ENCODE measurements at places on chromosomes 7 and 10.

DNA sequence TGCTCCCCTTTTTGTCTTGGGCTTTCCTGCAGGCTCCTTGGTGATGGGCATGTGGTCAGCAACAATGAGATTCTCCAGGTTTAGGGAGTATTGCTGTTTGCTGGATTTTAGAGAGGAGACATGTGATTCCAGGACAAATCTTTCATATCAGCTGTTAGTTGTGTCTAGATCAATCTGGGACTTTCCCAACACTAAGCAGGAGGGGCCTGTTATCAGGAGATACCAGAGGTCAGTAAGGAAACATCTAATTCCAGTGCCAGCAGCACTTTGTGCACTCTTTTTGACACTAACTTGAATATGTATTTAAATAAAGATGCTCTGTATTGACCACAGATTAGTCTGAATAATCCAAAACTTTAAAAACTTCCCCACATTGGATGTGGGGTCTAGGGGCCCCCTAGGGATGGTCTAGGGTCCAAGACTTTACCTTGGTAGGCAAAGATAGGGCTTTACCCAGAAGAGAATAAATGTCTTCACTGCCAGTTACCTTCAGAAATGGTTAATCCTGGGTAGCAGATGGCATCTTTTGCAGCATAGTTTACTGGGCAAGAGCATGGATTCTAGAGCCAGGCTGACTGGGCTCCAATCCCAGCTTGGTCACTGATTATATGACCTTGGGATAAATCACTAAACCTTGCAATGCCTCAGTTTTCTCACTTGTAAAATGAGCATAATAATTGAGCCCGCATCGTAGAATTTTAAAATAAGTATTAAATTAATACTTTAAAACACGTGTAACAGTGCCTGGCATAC, 6.4 kb upstream of the FIGNL1 start:
- no peak for DNase-seq

DNA sequence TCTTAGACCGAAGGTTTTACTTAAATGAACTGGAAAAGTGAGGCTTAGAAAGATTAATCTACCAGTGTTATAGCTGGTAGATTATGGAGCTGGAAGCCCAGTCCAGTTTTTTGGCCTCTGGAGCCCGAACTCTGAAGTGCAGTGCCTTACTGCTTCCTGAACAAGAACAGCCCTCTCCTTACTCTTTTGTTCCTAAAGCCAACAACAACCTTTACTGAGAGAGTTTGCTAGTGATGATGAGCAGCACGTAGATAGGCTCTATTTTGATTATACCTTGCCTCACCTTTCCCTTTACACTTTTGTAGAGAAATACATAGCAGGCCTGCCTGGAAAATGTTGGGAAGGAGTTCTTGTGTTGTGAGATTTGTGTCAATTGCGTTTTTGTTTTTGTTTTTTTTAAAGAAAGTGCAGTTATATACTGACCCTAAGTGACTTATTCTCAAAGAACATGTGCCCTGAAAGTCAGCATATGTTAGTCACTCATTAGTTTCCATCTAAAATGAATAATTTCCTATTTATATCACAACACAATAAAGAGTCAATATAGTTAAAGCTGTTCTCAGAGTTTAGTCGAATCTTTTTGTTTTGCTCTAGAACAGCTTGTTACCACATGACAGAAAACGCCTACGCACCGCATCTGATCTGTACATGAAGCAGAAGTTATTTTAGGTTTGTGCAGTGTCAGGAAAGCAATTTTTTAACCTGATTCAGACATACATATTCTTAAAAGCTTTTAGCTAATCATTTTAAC, 33.0 kb downstream of the PLEKHA1 start:
- no peak for DNase-seq

DNA sequence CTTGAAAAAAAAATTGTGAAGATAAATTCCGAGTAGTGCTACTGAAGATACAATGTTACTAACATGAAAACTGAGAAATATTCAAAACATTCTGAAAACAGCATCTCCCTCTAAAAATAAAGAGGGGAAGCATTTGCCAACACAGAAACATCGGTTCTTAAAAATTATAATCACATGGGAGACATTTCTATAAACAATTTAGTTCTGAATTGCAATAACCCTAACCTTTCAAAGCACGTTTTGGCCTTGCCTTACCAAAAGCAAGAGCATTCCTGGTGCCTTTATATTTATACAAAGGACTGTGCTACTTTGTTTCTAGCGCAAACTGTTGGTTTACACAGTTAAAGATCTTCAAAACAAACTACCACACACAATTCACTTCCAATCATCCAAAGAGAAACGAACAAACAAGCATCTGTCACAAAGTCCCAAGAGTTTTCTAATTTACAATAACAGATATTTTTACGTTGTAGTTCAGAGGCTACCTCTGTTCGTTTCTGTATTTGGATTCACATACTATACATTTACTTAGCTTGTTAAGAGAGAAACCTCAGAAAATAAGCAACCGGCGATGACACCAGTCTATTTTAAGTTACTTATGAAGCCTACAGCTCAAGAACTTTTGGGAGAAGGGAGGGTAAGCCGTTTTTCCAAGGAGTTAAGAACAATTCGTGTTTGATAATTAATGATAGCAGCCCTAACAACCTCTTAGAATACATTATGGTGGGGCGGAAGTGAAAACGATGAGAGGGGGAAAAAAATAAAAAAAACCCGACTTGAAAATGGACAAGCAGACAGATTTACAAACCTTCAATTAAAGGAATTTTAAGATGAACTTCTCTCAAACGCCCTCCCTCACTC, 1.3 kb downstream of the ABI1 start:
- no peak for DNase-seq

DNA sequence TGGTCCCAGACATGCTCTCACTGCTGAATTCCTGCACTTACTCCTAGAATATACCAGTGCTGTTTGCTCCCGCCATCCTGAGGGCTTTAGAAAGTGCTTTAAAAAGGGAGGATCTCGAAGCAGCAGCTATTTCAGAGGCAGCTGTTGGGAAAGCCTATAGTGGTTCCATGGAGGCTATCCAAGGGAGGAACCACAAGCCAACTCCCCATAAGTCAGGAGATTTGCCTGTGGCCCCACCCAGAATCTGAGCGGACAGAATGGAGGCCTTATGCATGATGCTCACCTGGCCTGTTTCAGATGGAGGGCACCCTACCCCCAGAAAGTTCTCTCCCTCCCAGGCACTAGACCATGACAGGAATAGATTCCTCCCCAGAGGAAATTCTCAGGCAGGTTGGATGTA, 2.3 kb upstream of the KCNIP2 start:
- no peak for DNase-seq

DNA sequence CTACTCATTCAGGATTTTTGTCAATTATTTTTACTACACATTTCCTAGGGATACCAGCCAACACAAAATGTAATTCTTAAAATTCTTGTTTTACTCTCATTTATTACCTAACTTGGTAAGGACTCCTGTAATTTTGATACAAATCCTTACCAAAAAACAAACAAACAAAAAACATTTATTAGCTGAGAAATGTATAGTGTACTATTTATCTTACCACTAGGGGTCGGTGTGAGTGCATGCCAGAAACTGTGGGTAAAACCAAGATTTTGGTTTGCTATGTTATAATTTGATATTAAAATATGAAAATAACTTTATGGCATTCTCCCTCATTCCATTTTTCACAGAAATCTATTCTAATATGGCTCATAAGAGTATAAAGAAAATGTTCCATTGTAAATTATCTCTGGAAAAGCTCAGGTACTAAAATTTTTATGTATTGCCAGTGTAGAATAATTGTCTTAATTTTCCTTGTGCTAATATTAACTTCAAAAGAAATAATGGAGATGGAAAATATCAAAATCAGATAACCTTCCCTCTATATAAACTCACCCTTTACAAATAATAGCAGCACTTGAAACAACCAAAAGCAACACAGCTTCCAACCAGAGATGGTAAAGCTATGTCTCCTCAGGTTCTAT, 290.8 kb upstream of the PCDH15 start:
- DNase-seq, result no peak

DNA sequence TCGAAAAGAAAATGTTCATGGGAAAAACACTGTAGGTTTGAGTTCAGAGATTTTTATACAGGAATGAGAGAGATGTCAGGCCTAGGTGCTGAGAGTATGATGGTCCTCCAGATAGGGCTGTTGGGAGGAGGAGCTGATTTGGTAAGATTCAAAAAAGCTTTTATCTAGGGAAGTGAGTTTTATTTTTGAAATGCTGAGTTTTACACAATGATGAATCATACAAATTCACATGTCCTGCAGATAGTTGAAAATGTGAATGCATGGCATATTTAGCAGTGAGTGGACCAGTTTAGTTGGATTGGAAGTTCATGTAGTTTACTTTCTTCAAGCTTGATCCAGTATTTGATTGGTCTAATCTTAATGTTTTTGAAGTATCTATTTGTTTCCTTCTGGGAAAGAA, 154.8 kb downstream of the LRRC4 start:
- no peak for DNase-seq

DNA sequence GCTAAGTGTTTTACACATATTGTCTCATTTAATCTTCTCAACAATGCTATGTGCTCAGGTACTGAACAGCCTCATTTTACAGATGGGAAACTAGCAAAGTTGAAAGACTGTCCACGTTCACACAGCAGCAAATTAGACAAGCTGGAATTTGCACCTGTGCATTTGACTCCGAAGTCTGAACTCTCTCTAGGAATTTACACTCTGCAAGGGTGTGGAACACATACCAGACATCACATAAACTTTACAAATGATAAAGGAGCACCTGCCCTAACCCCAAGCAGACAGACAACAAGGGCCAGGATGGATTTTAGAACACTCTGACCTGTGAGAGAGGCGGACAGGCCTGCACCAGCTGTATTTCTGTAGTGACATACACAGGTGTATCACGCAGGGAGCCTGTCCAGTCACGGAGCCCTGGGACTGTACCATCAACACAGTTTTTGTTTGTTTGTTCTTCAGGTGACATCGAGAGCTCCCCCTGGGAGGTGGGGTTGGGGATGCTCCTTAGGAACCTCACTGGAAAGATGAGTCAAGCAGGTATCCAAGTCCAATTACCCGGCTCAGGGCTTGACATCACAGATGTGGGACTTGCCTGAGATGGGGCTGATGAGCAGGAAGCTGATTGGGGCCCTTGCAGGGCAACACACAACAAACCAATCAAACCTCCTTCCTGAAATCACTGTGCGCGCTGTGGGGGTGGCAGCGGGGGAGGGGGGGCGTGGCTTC, 31.0 kb downstream of the MKI67 start:
- no peak for DNase-seq

GRCh38 chr7:121961089-121961867, 88.3 kb downstream of the PTPRZ1 start:
- no peak for DNase-seq

GRCh38 chr10:3672220-3672619, 112.8 kb downstream of the KLF6 start:
- no peak for DNase-seq

DNA sequence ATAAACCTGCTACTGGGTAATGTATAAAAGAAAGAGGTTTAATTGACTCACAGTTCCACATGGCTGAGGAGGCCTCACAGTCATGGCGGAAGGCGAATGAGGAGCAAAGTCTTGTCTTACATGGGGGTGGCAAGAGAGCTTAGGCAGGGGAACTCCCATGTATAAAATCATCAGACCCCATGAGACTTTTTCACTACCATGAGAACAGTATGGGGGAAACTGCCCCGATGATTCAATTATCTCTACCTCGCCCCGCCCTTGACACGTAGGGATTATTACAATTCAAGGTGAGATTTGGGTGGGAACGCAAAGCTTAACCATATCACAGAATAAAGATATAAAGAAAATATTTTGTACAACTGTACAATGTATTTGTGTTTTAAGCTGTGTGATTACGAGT, 39.4 kb upstream of the PLCE1 start:
- no peak for DNase-seq

- DNase-seq, result no peak
Observed at GRCh38 chr7:130201796-130202195, 3.4 kb downstream of the TMEM209 start.

- no peak for DNase-seq
Observed at GRCh38 chr10:118246332-118247295, 95.5 kb downstream of the FAM204A start.

DNA sequence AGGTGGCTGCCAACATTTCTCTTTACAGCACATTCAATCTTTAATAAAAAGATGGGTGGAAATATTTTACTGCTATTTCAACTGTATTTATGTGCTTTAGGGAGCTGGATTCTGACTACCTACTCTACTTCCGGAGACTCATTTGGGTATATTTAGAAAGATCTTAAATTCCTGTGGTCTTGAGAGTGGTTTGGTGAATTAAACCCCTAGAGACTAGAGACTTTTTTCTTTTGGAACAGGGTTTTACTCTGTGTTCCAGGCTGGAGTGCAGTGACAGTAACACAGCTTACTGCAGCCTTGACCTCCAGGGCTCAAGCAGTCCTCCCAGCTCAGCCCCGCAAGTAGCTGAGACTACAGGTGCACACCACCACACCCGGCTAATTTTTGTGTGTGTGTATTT, 79.0 kb upstream of the HABP2 start:
- no peak for DNase-seq

GRCh38 chr10:129799942-129800341, 164.1 kb downstream of the EBF3 start:
- DNase-seq, result no peak

DNA sequence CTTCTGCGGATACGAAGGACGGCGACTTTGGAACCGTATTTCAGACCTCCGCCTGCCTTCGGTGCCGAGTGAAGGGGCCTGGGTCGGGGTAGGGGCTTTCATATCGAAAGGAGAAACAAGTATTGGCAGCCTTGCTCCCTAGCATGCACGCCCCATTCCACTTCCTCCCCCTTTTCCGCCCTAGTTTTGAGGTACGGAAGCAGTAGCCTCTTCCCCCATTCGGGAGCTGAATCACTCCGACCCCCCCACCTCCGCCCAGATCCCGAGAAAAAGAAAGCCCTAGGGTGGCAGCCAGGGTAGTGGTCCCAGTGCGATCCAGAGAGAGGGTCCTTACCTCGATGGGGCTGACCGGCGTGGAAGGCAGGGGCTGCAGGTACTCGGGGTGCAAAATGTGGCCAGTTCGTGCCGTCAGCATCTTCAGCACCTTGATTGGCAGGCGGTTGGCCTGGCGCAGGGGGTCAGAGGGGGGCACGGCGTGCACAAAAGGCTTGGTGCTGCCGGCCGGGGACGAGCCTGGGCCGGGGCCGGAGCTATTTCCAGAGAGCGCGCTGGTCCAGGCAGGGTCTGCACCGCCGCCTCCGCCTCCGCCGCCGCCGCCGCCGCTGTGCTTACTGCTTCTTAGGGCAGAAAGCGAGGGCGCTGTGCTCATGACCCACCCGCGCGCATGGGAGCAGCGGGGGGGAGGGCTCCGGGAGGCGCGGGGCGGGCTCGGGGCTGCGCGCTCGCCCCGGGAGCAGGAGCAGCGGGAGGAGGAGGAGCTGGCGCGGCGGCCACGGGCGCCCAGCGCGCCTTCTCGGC, 594 bp downstream of the ZNF503 start:
- DNase-seq, result peak; percentile 61

All from HL-60 (cell line).